ENCODE measurements at places on chromosomes 13 and 19. TPM values are rescaled to one million over a fixed set of nuclear protein-coding genes. Genes with fewer than 3 reads are reported as not detected.

DNA sequence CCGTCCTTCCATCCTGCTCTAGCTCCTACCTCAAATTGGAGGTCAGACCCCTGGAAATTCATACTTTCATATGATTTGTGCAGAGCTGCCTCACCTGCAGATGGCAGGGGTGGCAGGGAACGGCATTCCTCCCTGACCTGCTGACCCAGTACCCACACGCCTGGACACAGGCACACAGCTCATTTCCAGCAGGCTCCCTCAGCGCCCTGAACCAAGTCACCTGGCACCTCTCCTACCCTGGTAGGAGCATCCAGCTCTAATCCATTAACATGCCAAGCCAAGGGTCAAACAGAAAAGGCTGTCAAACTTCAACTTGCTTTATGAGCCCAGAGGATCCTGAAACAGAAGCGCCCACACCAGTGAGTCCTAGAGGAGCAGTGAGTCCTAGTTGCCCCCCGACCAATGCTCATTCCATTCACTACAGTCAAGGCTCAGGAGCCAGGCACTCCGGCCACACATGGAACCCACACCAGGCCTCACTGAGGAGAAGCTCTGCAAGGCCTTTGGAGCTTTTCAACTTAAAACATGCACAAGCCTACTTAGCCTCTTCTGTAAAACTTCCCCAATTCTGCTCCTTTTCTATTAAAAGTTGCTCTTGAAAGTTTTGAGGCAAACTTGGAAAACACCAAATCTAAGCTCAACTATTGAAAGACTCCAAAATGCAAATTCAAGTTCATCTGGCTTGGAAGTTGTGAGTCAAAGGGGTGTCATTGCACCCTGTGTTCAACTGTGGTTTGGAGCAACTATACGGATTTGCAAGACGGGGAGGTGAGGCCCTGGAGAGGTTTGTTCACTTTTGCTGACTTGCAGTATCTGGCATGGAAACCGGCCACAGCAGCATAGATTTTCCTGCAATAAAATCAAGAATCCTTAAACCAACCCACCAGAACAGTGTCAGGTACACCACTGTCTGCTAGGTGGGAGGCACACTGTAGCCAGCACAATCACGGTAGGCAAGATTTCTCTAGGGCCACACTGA, 96.7 kb downstream of the CRYL1 start:
- no peak overlapping the region for H3K27ac ChIP-seq
- no peak for DNase-seq
- no peaks in the 10 kb centered on the region for H3K36me3 ChIP-seq
- no peaks in the 10 kb centered on the region for H3K4me1 ChIP-seq
- no peak overlapping the region for H3K4me3 ChIP-seq

DNA sequence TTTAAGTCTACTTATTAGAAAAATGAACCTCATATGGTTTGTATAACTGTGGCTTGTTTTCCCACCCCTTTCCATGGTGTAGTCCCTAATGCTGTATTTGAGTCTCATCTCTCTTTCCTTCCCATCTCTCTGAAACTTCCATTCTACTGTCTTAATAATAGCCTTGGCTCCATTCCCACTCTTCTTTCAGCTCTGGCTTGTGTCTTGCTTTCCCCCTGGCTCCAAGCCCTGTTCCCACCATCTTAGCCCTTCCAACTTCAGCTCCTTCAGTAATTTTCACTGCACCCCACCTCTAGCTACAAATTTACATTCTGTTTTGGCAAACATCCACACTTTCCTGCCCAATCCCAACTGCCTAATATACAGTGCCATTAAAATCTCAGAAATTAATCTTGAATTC, 137.5 kb downstream of the SLITRK6 start:
- no peaks in the 10 kb centered on the region for H3K4me1 ChIP-seq
- no peak for DNase-seq
- no peak overlapping the region for H3K27ac ChIP-seq
- no peaks in the 10 kb centered on the region for H3K27me3 ChIP-seq
- no peaks in the 10 kb centered on the region for H3K36me3 ChIP-seq

DNA sequence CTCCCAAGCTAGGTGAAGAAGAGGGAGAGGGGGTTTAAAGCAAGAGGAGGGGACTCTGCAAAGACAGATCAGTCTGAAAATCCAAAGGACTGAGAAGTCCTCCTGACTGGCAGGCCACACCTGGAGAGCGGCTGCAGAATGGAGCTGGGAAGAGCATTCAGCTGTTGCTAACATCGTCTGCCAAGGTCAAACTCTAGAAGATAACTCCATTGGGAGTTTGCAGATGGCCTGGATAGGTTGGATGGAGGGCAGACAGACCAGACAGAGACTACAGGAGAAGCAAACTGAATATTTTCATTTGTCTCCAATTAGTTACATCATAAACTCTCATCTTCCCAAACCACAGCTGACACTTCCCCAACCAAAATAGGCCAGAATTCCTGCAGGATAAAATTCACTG, 19.9 kb upstream of the SHISA2 start:
- H3K36me3 ChIP-seq, result no peaks in the 10 kb centered on the region
- DNase-seq, result no peak
- no peak overlapping the region for H3K4me3 ChIP-seq
- H3K27me3 ChIP-seq, result no peaks in the 10 kb centered on the region

DNA sequence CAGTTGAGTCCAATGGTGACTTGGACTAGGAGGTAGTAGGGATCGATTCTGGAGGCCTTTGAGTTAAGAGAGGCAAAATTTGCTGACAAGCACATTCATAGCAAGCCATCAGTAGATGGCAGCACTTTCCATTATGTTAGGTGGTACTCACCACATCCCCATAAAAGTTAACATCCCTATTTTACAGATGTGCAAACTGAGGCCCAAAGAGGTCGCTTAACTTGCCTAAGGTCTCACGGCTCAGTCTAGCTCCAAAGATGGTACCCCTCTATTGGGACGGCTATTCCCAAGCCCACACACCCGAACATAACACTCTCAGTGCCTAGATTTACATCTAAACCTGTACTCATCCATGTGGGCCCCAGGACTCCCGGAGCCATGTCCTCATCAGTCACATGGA, 21.5 kb upstream of the FOSB start:
- H3K27me3 ChIP-seq, result no peaks in the 10 kb centered on the region
- DNase-seq, result peak; percentile 73
- peaks cover 75% of the 10 kb centered on the region for H3K4me1 ChIP-seq
- H3K27ac ChIP-seq, result peak overlapping the region; percentile 44
- peaks cover 5% of the 10 kb centered on the region for H3K36me3 ChIP-seq

C13orf42 gene
- total RNA-seq, result not detected
